CD4-positive, alpha-beta T cell treated with Interleukin-17A for 1 hour (primary cell): ENCODE measurements at places on chromosomes 1 and 21.

DNA sequence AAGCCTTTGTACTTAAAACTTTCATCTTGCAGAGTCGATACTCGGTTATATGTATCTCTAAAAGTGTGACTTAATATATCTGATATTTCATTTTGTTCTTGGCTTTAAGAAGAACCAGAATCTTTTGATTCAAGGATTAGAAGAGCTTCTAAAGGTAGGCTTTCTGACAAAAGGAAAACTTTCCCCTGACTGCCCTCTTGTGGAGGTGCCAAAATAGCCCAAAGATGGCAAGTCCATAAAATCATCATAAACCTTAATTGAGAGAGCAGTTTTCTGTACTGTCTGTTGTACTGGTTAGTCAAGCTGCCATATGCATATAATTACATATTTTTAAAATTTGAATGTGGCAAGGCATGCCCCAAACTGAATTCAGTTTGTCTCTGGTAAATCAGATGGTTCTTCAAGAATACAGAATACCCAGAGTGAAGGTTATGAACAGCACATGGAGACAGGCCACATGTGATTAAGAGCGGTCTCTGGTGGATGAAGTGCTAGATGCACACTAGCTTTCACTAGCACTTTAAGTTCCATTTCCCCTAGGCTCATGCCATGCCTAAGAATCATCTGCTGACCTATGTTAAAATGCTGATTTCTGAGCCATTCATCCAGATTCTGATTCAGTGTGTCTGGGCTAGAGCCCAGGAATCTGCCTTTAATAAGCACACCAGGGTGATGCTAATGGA lies 27.7 kb upstream of the ELAVL4 start:
- no peak for DNase-seq

DNA sequence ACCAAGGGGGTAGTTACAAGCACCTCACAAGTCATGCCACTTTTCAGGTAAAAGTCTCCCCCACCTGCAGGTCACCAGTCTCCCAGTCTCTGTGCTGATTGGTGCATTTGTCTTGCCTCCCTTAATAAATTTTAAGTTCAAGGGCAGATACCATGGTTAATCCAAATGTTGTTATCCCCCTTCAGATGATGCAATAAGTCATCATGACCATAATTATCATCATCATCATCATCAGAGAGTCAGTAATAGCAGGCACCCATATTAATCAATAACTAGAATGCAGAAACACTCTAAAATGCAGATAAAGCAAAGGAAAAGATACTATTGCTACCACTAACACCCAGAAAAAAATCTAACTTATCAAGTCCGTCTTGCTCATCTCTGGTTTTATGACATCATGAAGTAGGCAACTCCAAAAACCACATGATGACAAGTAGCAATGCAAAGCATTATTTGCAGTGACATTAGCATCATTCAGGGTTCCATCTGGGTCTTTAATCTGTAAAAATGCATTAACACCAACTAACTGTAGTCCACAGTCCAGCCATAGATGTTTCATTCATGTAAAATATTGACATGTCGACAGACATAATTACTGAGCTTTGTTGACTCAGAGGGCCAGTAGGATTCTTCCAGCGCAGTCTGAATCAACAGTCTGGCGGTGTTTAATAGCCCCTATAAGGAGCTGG lies 492.0 kb upstream of the RUNX1 start:
- DNase-seq: no peak

DNA sequence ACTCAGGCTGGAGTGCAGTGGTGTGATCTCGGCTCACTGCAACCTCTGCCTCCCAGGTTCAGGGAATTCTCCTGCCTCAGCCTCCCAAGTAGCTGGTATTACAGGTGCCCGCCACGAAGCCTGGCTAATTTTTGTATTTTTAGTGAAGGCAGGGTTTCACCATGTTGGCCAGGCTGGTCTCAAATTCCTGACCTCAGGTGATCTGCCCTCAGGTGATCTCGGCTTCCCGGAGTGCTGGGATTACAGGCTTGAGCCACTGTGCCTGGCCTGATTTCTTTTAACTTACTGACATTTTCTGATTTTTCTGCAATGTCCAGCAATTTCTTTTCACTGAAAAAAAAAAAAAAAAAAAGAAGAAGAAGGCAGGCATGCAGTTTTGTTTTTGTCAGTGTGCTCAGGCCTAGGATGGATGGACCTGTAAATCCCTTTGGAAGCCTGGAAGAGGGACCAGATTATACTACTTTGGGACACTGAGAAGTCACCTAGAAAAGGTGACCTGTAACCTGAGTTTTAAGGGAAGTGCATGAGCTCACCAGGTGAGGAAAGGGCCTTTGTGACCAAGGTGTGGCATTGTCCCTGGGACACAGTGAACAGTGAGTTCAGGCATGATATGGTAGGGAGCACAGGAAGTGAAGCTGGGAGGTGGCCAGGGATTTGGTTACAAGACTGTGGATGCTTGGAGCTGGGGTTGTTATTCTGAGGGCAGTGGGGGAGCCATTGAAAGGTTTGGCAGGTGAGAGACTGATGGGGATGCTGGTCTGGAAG lies 2.7 kb upstream of the TMEM61 start:
- no peak for DNase-seq

DNA sequence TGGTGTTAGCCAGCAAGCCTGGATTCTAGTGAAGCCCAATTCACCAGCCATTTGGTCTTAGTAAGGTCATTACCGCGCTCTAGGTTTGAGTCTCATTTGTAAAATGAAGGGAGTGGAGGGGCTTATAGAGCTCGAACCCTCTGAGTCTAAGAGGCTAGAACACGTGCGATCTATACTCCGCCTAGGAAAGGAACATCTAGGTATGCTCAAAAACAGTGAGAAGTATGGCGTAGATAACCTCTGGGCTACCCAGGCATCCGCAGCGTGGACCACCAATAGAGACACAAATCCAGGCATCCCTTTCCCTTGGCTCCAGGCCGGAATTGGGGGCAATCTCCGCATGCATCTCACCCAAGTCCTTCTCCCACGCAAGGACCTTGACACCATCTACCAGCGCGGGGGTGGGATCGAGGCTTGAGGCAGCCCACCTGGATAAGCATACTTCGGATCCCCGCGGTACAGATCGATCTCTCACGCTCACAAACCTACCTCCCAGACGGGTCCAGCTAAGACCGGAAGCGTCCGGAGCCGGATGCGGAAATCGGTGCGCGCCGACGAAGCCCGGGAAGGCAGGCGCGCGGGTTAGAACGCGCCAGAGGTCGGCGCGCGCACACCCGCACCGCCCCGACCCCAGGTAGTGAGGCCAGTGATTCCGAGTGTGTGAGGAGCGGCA lies at the start of gene METTL25B:
TSS of gene METTL25B (plus strand) at position 544 of the 673 bp plus-strand sequence. CDS start 636 bp downstream, outside the sequence.
- peak; percentile 80 for DNase-seq

DNA sequence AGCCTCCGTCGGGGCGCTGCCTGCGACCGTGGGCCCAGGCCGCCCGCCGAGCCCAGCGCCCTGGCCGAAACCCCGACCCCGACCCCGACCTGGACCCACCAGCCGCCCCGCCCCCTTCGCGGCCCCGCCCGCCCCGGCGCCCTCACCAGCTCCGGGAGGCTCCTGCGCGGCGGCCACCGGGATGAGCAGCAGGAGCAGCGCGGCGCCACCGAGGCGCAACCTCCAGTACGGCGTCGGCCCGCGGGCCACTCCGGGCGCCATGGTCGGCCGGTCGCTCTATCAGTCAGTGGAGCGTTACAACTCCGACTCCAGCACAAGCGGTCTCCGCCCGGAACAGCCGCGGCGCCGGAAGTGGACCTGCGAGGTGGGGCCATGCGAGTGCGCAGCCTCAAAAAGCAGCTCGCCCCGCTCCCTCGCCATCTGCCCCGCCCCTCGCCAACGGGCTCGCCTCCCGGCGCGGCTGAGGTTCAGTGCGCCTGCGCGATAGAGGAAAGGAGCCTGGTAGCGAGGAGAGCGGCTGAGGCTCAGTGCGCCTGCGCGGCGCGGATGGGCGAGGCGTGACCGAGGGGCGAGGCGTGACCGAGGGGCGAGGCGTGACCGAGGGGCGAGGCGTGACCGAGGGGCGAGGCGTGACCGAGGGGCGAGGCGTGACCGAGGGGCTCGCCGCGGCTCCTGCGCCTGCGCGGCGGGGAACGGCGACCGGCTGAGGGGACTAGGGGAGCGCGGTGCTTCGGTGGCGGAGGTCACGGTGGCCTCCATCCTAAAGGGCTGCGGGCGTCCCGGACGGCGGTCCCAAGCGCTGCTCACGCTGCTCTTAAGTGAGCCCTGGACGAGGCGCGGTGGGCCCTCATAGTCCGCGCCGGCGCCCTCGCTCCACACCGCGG lies at the start of gene PTTG1IP:
TSS of gene PTTG1IP (minus strand) at position 335 of the 884 bp plus-strand sequence. CDS start at position 261, 74 bp downstream.
- peak; percentile 99 for DNase-seq

DNA sequence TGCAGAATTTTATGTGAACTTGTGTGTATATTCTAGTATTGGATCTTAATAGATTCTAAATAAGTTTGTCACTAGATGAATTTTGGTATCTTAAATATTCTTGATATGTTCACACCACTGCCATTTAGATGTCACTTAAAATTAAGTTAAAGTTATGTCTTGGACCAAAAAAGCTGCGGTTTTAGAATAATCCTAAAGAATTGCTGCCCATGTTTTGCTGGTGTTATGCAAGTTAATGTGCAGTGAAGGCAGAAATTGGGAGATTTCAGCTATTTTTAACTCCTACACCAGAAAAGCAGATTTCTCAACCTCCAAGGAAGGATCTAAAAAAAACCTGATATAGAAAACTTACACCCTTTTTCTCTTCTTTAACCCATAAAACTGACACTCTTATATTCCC lies 757 bp downstream of the ACADM start:
- DNase-seq: no peak

DNA sequence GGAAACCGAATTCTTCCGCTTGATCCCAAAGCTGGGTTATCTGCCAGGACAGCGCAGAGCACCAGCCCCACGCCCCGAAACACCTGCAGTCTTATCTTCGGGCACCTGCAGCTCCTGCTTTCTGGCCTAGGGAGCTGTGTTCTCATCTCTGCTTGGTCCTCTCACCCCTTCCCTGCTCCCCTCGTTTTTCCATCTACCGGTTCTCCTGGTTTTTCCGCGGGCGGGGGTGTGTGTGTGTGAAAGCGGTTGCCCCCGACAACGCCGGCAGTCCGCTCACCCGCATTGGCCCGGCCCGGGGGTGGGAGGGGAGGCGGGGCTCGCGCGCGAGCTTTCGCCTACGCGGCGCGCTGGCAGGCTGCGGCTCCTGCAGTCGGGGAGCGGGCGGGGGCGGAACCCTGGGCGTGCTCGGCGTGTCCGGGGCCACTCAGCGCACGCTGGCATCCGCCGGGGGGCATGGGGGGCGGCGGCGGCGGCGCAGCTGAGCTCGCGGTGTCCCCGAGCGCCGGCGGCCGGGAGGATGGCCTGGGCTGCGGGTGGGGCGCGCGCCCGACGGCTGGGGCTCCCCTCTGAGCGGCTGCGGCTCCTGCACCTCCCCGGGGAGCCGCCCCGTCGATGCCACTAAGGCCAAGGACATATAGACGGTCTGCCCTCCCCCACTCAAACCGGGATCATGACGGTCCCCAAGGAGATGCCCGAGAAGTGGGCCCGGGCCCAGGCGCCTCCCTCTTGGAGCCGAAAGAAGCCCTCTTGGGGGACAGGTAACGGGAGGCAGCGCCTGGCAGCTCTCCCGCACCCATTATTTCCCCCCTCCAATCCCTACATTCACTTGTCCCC lies 3.2 kb downstream of the ATP8B2 start:
- peak; percentile 90 for DNase-seq

GRCh38 chr21:43287111-43287760 lies 118.4 kb downstream of the CRYAA start:
- DNase-seq: no peak

GRCh38 chr1:151367658-151368392 lies 4.7 kb downstream of the SELENBP1 start:
- no peak for DNase-seq

DNA sequence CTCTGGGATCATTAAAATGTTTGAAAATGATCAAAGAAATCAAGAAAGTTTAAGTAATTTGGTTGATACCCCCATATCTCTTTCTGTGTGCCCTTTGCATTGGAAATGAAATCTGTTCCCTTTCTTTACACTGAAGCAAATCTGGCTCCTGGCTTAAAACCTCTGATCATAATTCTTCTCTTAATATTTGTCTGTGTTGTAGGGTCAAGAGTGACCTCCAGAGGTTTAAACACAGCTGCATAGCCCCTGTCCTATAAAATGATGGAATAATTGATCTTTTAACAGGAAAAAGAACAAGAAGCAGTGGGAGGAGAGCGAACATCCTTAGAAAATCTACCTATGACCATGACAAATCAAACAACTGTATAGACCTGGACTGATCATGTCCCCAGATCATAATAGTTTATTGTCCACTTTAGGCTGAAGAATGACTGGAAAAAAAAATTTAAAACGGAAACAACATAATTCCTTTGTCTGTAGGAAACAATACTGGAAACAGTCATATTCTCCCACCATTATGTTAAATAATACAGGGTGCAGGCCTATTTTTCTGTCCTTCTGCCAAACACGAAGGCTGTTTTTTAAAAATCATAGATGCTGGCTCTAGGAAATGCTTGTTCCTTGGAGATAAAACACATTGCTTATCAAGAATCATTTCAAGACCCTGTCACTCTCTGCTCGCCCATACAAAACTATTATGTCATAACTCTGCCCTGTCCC lies 184.3 kb downstream of the NEGR1 start:
- no peak for DNase-seq

GRCh38 chr1:162954824-162955223 lies 93.8 kb upstream of the CCDC190 start:
- no peak for DNase-seq

- no peak for DNase-seq
Observed at GRCh38 chr1:168504064-168504837, 39.5 kb downstream of the XCL2 start.

GRCh38 chr1:897226-897625 lies 26.5 kb upstream of the SAMD11 start:
- DNase-seq: no peak

DNA sequence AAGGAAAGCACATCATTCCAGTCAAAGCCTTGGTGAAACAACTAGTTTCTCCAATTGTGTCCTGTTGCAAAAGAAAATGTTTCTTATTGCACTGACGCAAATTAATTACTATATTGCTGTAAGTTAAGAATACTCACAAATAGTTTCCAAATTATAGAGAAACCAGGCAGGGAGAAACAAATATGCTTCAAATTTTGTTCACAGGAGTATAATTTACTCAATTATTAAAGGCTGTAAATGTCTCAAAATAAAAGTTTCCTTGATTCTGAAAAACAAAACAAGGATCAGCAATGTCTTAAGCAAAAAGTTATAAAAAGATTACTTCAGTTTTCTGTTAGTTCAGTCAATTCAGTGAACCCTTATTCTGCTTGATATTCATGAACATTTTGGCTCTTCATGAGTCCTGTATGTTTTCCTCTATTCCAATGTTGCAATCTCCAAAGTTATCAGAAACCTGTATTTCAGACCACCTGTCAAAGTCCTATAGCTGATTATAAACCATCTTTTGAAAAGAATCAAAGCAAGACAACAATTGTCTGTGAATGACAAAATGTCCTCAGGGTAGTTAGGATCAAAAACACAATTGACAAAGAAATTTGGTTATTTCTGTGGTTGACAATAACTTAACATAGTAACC lies 11.7 kb upstream of the SYPL2 start:
- no peak for DNase-seq

DNA sequence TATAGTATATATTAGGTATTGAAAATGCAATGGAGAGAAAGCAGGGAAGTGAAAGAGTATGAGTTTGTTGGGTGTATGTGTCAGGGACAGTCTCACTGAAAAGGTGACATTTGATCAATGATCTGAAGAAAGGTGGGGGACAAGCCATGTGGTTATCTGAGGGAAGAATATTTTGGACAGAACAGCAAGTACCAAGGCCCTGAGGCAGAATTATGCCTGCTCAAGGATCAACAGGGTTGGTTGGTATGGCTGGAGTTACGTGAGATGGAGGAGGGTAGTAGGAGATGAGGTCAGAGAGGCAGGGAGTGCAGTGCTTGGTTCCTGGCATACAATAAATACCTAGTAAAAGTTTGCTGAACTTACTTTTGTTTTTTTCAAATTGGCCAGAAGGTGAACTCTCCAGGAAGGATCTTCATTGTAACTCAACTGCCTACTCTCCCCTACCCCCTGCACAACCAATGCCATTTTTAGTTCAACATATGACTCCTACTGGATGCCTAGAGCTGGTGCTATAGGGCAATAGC lies 1.8 kb downstream of the LAMTOR2 start:
- no peak for DNase-seq
